GM03348 (cell line): ENCODE measurements at places on chromosomes 7 and 10.
A peak's percentile ranks its signal among the peaks of the same experiment; 100 is the strongest.

GRCh38 chr7:81839708-81840369, 70.0 kb upstream of the HGF start:
- no peak for DNase-seq

DNA sequence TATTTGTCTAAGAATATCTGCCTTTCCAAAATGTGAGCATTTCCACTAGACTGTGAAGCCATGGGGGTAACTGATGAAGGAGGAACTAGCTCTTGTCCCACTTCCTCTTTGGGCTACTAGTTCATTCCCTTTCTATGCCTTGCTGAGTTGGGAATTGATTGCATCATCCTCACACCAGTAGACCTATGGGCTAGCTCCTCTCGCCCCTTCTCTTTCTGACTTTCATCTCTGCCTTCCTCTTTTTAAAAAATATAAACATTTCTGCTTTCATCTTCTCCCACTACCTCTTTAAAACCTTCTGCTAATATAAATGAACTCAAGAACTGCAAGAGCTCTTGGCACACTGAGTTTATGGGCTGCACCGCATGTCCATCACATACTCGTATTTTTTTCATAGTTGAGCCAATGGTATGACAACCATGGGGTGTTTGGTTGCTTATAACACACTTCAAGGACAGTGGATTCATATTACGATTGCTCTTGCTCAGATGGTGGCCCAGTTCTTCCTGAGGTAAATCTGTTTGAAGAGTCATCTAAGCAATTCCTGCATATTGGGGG, 182.0 kb downstream of the REEP3 start:
- no peak for DNase-seq

GRCh38 chr10:5666008-5666840, at the start of gene ASB13:
ASB13 (minus strand) TSS chr10:5666595; CDS start chr10:5666551, 44 bp downstream.
- peak; percentile 91 for DNase-seq

DNA sequence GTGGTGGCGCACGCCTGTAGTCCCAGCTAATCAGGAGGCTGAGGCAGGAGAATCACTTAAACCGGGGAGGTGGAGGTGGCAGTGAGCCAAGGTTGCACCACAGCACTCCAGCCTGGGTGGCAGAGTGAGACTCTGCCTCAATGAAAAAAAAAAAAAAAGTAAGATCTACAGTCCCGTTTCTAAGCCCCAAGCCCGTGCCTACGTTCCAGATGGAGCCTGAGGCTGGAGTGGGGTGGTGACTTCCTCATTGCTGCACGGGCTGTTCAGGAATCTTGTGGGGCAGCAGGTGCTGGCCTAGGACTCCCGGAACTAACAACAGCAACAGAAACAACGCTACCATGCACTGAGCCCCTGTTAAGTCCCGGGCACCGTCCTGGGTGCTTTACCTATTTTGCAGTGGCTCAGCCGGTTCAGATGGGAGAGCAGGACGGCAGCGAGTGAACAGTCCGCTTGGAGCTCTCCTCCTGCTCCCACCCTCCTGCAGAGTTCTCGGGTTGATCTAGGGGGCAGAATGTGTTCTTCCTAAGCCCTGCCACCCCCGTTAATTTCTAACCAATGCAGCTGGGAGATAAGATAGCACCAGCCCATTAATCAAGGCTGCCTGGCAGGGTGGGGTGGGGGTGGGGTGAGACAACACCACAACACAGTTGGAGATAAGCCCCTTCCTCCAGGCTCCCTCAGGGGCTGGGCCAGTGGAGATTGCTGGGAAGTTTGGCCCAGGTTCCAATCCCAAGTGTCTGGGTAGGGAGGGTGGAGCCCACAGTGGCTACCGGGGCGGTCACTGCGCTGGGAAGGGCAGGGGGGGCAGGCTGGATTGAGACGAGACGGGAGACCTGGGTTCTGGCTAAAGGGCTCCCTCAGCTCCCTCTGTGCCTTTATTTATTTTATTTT, 17.0 kb upstream of the SFRP5 start:
- no peak for DNase-seq

DNA sequence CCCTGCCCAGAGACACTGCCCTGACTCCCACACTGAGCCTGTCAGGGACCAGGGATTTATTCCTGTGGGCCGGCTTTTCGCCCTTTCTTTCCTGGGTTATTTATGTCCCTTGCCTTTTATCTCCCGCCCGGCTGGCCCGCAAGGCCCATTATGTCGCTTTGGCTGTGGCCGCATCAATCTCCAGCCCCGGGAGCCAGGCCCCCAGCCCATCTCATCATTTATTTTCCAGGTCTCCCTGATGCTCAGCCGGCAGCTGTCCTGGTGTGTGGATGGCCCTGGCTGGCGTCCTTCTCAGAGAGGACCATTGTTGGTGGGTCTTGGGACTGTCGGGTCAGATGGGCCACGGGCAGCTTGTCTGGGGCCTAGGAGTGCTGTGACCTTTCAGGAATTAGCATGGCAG, 82.3 kb downstream of the FAM241B start:
- DNase-seq: no peak

DNA sequence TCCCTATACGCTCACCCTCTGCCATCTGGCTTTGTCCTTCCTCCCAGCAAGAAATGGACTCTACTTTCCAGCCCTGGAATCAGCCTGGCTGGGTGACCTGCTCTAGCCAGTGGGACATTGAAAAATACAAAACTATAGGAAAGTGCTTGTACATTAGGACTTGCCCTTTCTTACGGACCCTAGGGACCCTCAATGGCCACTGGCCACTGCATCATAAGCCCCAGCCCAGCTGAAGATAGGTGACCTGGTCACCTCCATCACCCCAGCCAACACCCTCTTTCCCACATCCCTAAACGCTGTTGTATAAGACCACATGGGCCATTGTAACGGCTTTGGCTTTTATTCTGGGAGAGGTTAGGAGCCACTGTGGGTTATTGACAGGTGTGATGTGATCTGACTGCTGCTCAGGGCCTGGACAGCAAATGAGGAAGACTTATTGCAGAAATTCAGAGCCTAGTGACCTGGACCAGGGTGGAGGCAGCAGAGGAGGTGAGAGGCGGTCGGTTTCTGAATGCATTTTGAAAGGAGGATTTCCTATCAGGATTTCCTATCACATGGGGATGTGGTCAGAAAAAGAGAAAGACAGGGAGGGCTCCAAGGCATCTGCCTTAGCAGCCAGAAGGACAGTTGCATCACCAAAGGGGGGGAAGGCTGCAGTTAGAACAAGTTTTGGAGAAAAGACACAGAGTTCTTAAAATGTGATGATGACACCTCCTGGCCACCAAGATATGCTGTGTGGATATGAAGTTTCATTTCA, 2.2 kb upstream of the LMBR1 start:
- no peak for DNase-seq

DNA sequence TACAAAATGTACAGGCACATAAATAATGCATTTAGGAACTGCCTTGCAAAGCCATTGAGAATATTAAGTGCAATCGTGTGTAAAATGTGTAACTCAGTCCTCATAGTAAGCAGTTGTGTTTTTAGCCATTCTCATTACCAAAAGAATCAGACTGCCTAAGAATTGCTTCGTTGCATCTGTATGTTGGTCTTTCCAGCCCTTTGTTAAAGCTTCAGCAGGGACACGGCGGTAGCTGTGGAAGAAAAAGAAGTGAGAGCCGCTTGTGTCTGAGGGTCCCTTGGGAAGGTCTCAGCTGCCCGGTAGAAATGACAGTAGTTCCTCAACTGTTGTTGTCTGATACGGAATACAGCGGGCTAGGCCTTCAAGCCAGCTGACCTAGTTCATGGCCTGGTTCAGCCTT, 22.8 kb upstream of the ACSL5 start:
- no peak for DNase-seq

DNA sequence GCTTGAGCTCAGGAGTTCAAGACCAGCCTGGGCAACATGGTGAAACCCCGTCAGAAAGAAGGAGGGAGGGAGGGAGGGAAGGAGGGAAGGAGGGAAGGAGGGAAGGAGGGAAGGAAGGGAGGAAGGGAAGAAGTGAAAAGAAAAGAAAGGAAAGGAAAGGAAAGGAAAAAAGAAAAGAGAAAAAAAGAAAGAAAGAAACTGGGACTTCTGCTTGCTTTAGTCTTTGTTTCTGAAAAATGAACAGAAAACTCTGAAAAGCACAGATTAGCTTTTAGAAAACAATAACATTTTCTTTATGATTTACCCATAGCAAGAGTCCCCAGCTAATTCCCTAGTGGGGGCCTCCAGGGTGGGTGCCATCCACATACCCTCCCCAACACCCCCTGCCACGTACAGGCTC, 46.8 kb downstream of the ATOH7 start:
- no peak for DNase-seq

- no peak for DNase-seq
Measured at GRCh38 chr10:48478980-48479811, 125.7 kb downstream of the ARHGAP22 start.

DNA sequence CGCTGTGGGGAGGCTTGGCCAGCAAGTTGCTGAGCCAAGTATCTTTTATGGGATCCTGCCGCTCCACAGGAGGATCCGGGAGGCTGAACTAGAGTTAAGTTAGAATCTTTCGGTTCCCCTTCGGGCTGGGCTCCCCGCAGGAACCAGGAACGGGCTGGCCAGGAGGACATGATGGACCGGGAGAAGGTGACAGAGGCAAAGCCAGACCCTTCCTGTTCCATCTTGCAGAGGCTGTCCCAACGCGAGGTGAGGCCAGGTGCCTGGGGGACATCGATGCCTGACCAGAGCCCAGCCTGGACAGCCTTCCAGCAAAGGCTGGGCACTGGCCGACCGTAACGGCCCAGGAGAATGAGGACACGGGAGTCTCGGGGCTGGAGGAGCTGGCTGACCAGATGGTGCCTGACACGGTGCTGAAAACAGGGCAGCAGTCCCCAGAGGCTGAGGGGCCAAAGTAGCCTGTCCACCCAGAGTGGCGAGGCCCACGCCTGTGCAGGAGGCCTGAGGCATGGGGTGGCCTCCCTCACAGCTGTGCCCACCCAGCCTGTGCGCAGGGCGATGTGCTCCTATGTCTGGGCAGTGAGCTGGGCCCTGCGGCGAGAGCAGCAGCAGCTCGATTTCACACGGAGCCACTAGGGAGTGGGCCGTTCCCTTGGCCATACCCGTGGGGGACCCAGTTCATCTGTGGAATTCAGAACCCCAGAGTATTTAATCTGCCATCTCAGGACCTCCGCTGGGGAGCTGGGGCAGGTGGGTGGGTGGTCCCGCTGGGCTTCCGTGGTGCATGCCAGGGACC, 1.8 kb upstream of the PAOX start:
- no peak for DNase-seq

DNA sequence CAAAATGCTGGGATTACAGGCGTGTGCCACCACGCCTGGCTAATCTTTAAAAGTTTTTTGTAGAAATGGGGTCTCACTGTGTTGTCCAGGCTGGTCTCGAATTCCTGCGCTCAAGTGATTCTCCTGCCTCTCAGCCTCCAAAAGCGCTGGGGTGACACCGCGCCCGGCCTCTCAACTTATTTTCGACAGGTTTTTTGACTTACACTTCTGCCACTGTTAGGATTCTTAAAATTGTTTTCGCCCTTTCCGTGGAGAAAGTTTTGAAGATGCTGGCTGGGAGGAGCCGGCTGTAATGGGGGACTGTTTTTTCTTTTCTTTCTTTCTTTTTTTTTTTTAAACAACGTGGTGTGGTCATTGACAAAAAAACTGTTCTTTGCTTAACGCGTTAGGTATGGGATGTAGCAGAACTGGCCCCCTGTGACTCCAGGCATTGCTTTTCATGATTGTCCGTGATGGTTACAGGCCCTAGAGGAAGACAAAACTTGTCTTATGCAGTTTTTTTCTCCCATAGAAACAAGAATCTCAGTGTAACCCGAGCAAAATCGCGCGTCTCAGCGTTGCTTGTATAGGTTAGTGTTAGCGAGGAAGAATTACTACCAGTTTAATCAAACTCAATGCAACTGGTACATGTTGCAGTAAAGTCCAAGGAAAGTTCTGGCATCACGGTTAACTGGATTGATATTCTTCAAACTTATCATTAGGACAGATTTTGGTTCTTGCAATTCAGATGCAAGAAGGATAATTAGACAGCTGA, 72.2 kb downstream of the DAGLB start:
- no peak for DNase-seq

GRCh38 chr7:47538846-47539311, 43.0 kb downstream of the TNS3 start:
- no peak for DNase-seq

GRCh38 chr10:84863675-84864074, 535.3 kb downstream of the CCSER2 start:
- no peak for DNase-seq

GRCh38 chr10:4159173-4159572, 374.2 kb upstream of the KLF6 start:
- DNase-seq: no peak

DNA sequence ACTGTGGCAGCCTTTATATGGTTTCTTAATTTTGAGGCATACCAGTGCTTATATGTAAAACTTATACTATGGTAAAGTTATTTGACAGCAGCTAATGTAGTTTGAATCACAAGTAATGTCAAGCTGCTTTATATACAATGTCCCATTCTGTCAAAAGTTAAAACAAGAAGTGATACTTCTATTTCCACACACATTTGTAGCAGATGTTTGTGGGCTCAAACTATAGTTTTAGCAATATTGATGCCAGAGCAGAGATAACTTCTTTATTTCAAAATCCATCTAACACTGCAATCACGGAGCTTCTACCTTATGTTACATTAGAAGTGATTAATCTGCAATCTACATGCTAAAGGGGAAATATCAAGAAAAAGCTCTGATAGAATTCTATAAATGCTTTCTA, 149.6 kb downstream of the ADK start:
- no peak for DNase-seq

- DNase-seq: no peak
Measured at GRCh38 chr10:28840202-28840601, 162.9 kb downstream of the BAMBI start.

GRCh38 chr10:30467651-30468338, 33.8 kb downstream of the MAP3K8 start:
- DNase-seq: no peak

DNA sequence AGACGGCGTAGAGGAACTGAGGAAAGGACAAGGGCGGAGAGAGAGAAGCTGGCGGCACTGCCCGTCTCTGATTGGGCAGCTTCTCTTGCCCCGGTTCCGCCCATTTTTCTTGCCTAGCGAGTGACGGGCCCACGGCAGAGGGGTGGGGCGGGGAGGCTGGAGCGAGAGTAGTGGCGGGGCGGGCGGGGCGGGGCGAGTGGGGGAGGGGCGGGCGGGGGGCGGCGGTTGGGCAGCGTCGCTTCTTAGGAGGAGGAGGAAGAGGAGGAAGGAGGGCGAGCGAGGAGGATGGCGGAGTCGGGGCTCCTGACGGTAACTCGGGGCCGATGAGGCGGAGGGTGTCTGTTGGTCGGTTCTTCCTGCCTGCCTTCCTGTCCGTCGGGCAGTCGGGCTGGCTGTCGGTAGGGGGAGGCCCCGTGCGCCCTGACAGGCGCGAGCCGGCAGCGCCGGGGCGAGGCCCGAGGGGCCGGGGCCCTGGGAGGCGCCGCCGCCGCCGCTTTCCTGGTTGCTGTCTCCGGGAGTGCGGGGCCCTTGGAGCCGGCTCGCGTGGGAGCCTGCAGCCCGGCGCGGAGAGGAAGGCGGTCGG, at the start of gene SHOC2:
Gene SHOC2 (plus strand): TSS at position 256 of the 583 bp plus-strand sequence. CDS start 44,755 bp downstream, outside the sequence.
- DNase-seq: peak; percentile 95
